ENCODE measurements at places on chromosomes 1 and 21.

- no peak for DNase-seq
Measured at GRCh38 chr1:183443011-183443410, 24.8 kb upstream of the NMNAT2 start.

DNA sequence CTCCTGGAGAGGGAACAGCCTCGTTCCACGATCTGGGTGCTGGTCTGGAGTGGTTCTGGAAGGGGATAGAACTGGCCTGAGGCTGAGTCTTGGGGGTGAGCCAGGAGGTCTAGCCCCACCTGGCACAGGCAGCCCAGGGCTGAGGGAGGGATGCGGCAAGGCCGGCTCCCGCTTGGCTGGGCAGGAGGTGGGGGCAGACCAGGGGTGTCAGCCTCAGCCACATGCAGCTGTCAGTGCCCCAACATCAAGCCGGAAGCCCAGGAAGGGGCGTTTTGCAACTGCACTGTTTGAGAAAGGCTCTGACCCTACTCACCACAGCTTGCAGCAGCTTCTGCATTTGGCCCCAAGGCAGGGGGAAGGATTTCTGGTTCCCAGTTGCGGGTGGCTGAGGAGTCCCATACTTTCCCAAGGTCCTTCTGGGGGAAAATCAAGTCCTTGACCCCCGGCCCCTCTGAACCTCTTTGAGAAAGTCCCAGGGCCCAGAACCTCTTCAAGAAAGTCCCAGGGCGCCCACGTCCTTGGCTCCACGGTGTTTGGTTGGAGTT is 2.0 kb downstream of the EFHD2 start:
- no peak for DNase-seq

GRCh38 chr1:108082738-108083562 is 117.2 kb downstream of the SLC25A24 start:
- DNase-seq = peak; percentile 50

- DNase-seq = no peak
Measured at GRCh38 chr1:30313584-30313983, 409.8 kb downstream of the MATN1 start.

GRCh38 chr1:56472860-56473259 is 106.5 kb downstream of the PLPP3 start:
- DNase-seq = no peak

- no peak for DNase-seq
Measured at GRCh38 chr1:85282424-85282823, 6.0 kb upstream of the BCL10 start.

DNA sequence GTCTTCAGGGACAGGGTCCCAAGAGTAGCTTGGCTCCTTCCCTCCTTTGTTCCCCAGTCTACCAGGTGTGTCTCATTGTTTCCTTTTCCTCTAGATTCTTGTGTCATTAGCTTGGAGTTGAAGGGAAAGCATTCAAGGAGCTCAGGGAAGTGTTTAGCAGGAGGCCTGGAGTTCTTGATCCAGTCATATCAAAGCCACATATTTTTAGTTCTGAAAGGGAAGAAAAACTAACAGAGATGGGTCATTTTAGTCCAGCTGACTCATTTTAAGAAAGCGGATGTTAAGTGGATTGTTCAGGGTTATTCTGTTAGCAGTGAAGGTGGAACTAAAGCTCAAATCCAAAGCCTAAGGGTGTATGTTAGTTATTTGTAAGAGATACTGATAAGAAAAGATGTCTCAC is 721 bp downstream of the C1orf54 start:
- no peak for DNase-seq

GRCh38 chr1:29179641-29180184 is 2.0 kb downstream of the SRSF4 start:
- no peak for DNase-seq

DNA sequence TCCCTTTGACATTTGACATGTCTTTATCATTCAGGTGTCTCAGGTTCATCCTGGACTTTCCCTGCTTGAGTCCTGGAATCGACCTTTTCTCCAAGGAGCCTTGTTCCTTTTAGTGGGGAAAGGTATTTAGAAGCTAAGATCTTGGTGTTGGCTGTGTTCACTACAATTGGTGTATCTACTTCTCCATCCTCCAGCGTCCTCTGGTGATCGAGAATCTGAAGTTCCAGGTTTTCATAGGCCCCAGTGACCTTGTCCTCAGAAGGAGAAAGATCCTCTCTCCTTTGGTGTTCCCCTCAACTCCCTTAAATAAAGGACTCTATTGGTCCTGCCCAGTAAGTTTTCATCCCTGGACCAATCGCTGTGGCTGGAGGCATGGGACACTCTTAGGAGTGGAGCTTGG is 22.1 kb downstream of the MROH7 start:
- no peak for DNase-seq

DNA sequence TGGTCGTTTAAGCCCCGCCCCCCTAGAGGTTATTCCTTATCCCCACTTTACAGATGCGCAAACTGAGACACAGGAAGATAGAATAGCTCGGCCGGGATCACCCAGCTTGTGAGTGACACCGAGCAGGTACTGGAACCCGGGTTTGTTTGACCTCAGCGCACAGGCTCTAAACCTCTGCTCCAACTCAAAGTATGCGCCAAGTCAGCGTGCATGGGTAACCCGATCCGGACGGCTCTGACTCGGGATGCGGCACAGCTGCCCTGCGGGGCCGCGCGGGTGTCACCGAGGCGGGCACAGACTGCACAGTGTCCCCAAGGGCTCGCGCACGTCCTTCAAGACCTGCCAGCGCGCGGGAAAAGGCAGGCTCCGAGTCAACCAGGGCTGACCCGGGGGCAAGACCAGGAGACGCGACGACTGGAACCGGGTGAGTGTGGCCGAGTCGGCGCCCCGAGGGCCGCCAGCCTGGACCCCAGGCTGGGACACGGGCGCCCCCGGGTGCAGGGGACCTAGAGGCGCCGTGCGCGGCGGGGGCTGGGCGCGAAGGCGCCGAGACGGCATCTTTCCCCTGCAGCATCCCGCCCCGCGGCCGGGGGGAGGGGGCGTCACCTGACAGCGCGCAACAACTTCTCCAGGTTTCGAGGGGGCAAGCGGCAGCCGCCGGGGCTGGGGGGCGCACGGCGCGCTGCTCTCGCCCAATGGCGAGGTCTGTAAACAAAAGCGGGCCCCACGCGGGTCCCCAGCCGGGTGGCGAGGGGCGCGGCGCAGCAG is 101.9 kb upstream of the SOD1 start:
- DNase-seq = peak; percentile 3

- no peak for DNase-seq
Measured at GRCh38 chr1:36560621-36561360, 78.1 kb upstream of the CSF3R start.

DNA sequence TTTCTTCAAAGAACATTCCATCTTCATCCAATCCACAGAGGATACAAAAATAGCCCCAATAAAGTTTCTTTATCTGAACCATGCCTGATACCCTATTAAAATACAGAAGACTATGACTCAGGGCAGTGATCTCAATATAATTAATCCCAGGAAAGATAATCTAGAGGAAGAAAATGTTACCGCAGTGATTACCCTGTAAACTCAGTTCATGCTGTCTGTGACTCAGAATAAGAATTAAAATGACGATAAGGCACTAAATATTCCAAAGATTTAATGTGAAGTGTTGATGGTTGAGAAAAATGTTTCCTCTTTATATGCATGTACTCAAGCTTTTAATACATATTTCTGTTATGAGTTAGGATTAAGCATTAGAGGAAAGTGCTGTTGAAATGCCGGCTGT is 88.6 kb upstream of the LYPLAL1 start:
- no peak for DNase-seq

- DNase-seq = no peak
Measured at GRCh38 chr1:223421676-223422075, 28.5 kb downstream of the CCDC185 start.

- no peak for DNase-seq
Measured at GRCh38 chr1:21295545-21295944, 5.3 kb upstream of the ECE1 start.

DNA sequence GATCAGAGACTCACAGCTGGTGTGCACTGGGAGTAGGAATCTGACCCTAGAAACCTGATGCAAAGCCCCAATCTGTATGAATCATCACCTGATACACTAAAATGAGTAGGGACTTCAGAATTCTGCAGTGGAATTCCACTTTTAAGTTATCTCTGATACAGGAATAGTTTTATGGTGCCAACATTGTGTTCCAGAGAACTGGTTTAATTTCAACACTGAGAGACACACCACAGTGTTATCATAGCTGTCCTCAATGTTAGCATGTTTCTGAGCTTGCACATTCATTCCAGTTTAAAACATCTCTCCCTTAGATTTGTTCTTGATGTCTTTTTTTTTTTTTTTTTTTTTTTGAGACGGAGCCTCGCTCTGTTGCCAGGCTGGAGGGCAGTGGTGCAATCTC is 7.1 kb downstream of the UTS2 start:
- no peak for DNase-seq

GRCh38 chr1:3430406-3430805 is 24.1 kb upstream of the ARHGEF16 start:
- DNase-seq = no peak

DNA sequence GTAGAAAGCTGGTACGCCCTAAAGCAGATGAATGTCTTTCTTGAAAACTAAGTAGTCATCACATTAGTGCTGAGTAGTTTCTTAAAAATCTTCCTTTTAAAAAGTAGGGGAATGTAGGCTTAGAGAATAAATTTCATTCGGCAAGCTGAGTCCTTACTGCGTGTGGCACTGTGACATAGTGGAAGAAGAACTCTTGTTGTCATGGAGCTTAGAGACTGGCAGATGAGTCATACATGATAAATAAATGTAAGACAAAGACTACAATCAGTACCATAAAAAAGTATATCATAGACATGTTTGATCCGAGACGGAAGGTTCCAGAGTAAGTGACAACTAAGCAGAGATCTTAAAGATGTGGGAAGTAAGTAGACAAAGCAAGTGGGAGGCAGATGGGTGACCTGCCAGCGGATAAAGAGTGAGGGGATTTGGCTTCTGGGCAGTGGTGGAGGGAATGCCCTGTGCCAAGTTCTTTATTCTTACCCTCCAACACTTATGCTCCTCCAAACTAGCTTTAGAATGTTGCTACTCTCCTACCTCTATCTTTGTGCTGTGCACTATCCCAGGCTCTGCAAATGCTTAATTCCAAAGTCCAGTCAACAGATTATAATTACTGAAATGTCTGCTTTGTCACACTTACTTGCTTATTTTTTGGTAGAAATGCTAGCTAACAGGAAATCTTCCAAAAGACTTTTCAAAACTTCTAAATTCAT is 608.5 kb upstream of the USP24 start:
- no peak for DNase-seq

GRCh38 chr1:3530086-3530925 is 75.8 kb downstream of the ARHGEF16 start:
- no peak for DNase-seq

DNA sequence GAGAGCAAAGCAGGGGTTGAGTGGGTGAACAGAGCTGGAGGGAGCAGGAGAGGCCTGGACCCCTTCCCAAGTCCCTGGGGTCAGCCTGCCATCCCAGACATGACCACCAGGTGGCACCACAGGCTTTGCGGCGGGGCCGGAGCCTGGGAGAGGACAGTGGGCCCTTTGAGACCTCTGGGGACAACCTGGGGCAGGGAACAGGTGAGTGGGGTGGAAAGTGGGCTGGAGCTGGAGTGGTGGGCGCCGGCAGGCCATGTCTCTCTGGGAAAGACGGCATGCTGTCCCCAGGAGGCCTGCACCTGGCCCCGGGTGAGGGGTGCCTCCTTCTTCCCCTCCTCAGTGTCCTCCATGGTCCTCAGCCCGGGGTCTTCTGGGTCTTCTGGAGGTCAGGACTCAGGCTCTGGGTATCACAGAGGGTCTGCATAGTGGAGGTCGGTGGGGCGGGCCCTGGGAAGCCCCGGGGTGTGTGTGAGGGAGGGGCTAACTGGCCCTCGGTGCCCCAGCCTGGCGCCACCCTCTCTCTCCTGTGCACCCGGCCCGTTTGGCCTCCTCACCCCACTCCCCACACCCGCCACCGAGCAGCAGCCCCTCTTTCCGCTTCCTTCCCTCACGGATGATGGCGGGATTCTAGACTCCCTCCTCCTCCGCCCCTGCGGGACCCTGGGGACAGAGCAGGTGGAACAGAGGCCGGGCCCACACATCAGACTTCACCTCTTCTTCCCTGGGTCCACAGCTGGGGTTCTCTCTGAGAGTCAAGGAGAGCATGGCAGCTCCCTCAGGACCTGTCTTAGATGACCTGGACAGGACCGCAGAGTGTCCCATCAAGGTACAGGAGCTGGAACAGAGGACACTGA is 28.5 kb upstream of the PKP1 start:
- DNase-seq = peak; percentile 65

DNA sequence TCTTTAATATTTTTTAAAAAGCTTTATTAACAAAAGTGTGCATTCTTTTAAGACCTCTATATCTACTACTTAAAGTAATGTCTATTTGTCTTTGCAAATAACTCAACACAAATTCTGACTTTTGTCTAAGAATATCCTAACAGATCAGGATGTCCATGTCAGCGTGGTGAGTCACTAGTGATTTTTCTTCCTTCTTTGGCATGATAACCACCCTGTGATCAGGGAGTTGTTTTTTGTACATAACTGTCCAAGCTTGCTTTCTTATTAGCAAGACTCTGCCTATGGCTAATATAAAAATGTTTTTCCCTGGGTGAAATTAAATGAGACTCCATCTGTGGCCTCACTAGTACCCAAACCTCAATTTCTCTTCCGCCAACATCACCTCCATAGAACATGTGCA is 688.9 kb upstream of the ADGRL2 start:
- DNase-seq = no peak

DNA sequence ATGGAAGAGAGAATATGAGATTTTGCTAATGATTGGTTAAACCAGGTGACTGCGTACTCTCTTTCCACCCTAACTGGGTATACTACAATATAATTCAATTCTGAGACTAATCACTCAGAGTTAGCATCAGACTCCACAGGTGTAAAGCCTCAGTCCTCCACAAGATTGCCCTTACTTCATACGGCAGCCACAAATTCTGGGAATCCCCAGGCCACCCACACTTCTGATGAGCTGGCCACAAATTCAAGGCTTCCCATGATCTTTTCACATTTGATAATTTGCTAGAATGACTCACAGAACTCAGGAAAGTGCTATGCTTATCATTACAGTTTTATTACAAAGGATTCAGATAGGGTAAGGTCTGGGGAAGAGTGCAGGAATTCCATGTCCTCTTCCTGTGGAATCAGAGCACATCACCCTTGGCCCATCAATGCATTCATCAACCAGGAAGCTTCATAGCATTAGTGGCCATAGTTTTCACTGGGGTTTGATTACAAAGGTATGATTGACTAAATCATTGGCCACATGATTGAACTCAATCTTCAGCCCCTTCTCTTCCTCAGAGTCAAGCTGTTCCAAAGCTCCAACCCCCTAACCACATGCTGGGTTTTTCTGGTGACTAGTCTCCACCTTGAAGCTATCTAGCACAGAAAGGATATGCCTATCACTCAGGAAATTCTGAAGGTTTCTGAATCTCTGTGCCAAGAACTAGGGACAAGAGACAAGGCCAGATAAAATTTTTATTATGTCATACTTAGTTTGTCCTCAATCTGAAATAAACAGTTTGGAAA is 131.7 kb downstream of the HHIPL2 start:
- DNase-seq = no peak

- DNase-seq = no peak
Measured at GRCh38 chr21:46082713-46082962, 15.3 kb upstream of the COL6A2 start.
